NCI-H2081 (cell line): ENCODE measurements at places on chromosomes 4 and X.

DNA sequence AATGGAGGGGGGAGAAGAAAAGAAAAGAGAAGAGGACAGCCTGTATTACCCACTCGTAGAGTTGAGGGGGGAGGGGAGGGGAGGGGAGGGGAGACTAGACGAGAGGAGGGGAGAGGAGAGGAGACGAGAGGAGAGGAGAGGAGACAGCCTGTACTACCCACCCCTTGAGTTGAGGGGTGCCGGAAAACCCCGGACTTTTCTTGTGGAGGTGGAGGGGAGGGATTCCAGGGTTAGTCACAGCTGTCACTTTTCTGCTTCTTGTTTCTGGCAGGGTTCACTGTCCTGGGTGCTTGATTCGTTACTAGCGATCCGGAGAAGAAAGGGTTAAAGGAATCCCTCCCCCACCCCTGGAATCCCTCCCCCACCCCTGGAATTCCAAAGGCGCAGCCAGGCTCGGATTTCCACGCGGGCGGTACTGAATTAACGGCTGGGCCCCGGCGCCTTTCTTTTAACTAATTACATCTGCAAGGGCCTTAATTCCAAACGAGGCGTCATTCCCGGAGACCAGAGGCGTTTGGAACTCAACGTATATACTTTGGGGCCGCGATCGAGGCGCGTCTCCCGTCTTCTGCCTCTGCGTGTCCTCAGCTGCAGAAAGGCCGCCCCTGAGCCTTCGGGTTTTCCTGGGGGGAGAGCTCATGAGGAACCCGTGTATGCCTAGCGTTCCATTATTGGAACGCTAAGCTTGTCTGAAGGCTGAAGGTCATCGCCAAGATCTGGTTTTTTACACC lies 20.1 kb upstream of the CSF2RA start:
- no peak for DNase-seq

DNA sequence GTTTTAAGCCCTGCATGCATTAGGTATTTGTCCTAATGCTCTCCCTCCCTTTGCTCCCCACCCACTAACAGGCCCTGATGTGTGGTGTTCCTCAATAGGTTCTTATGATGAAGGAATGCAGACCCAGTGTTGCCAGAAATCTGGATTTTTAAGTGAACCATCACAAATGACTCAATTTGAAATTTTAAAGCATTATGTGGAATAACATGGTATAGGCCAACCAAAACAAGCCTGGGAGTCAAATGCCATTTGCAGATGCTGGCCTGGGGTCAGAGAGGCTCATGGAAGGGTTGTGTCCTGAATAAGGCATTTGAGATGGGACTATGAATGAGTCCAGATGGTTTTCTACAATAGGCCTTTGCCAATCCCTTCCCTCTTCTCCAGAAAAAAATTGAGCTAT lies 179.6 kb downstream of the SHROOM3 start:
- DNase-seq: no peak

- peak; percentile 28 for DNase-seq
Observed at GRCh38 chrX:110167952-110168451, 149.9 kb downstream of the AMMECR1 start.

DNA sequence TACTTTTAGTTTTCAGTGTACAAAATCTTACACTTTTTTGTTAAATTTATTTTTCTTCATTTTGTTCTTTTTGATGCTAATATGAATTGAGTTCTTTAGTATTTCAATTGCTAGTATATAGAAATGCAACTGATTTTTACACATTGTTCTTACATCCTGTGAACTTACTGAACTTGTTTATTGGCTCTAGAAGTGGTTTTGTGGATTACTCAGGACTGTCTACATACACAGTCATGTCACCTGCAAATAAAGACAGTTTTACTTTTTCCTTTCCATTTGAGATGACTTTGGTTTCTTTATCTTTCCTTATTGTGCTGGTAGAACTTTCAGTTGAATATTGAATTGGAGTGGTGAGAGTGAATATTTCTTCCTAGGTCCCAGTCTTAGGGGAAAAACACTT lies 40.8 kb upstream of the ANXA10 start:
- DNase-seq: no peak

GRCh38 chrX:109350551-109350950 lies 131.3 kb downstream of the GUCY2F start:
- no peak for DNase-seq

DNA sequence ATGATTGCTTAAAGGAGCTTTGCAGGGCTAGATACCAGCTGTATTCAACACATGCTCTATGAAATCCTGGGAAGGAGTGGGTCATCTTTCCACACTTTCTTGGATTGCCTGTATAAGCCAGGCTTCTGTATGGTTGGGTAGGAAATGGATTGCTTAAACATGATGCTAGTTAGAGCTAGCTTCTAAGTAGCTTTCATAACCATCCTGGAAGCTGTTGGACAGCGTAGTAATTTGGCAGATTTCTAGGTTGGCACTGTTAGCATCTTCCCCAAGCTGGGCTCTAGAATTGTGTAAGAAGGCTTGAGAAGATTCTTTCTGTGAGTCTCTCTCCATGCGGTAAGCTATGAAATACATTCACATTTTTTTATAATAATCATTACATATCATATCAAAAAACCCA lies 127.3 kb downstream of the LINC00632 start:
- no peak for DNase-seq

DNA sequence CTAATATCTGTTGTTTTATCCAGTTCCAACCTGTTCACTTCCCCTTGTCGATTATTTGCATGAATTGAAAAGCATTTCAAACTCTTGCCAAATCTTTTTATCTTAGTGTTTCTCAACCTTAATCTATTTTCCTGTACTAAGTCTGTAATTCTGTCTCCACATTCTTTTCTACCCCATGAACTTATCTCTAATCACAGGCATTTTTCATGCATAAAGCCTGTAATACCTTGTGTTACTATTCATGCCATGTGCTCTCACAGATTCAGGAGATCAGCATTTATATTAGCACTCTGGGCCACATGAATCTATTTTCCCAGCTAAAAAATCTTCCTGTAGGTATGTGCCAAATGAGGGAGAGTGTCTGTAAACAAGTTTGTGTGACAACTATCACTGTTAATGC lies 1360.9 kb downstream of the STIM2 start:
- no peak for DNase-seq

- no peak for DNase-seq
Observed at GRCh38 chr4:88398381-88398780, 19.7 kb downstream of the HERC6 start.

- DNase-seq: no peak
Observed at GRCh38 chr4:121030711-121031110, 41.6 kb downstream of the NDNF start.

GRCh38 chr4:52105276-52105675 lies 54.2 kb downstream of the SPATA18 start:
- no peak for DNase-seq

- DNase-seq: no peak
Observed at GRCh38 chr4:39620551-39621313, 17.9 kb downstream of the SMIM14 start.

GRCh38 chr4:48651914-48652313 lies 128.2 kb downstream of the FRYL start:
- no peak for DNase-seq

GRCh38 chrX:154918060-154918483 lies 31.9 kb downstream of the F8A1 start:
- DNase-seq: peak; percentile 36

GRCh38 chrX:101658661-101659491 lies 774 bp downstream of the ARMCX2 start:
- DNase-seq: peak; percentile 67

GRCh38 chrX:134692233-134692632 lies 34.0 kb upstream of the PLAC1 start:
- no peak for DNase-seq

GRCh38 chr4:8201321-8201781 lies 2.3 kb downstream of the SH3TC1 start:
- DNase-seq: no peak

DNA sequence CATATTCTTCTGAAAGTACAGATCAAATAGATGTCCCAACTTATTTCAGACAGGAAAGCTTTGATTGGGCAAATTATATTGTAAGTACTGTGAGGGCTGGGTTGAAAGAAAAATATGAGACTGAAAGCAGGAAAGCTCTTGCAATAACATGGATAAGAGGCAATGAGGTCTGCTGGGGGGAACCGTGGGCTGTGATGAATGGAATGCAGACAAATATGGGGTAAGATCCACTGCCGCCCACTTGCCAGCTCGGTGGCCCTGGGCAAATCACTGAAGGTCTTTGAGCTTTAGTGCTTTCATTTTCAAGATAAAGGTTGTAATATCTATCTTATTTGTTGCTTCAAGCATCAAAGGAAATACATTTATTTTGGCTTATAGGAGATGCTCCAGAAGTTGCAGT lies 51.0 kb downstream of the AGA start:
- no peak for DNase-seq

DNA sequence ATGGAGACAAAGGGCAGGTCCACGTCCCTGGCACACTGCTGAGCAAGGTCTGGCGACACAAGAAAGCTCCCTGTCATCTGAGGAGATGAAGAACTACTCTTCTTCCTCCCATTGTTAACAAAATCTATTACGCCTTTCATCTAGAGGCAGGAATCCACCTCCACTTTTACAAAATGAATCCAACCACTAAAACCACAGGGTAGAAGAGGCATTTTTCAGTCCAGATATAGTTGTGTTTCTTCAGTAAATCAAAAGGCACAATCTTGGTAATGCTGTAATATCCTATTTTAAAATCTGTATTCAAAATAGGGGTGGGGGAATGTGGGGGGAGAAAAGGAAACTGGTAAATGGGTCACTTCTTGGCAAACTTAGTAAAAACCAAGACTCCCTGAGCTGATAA lies 101.4 kb downstream of the CDS1 start:
- DNase-seq: no peak

DNA sequence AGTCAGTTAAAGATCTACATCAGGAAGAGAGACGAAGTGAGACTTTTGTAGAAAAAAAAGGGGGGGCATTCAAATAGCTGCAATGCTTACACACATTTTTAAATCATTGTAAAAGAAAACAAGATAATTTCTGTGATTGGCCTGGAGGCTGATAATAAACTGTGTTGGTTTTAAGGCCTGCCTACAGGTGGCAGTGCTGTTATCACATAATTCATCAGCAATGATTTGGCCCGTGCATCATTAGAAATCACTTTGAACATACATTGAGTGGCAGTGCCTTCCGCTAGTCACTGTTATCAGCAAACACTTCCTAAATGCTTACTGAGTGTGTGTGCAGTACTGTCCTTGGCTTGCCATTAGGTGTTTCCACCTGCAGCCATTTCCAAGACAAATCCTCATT lies 831.9 kb downstream of the TRIML1 start:
- no peak for DNase-seq

DNA sequence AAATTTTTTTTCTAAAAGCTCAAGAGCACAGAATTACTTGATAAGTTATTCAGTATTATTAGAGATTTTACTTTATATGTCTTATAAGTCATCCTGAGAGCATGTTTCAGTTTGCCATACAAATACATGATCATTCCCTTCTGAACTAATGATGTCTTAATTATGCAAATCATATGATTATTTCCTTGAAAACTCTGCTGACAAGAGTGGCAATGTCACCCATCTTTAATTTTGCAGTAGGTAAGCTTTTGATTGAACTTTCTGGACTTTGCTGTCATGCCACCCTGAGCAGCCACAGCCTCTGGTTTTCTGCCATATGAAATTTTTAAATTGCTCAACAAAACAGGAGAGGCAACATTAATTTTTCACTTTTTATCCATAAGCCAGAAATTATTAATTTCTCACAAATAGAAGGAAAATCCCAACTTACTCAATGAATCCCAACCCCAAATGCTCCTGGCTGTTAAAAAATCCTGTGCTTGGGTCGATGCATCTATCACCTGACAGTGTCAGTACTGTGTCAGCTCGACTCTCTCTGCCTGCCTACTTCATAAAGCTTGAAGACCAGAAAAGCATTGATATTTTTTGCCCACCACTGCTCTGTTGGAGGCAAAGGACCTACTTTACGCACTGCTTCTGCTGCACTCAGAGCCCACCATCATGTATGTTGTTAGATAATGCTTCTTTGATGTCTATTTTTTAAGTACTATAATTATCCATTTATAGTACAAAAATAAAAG lies 11.6 kb upstream of the HADH start:
- DNase-seq: no peak

DNA sequence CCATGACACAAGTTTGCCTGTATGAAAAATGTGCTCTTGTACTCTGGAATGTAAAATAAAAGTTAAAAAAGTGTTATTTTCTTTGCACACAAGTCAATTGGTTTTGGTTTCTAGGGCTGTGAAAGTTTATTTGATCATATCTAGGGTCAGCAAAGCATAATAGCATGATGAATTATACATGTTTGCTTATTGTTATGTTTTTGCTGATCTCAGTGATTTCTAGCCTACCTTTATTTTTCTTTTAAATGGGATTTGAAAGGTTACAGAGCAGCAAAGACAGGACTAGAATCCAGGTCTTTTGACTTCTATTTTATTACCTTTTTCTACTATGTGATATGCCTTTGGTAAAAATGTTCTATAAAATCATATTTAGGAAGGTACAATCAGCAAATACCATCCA lies 481.0 kb downstream of the PRR32 start:
- DNase-seq: no peak

DNA sequence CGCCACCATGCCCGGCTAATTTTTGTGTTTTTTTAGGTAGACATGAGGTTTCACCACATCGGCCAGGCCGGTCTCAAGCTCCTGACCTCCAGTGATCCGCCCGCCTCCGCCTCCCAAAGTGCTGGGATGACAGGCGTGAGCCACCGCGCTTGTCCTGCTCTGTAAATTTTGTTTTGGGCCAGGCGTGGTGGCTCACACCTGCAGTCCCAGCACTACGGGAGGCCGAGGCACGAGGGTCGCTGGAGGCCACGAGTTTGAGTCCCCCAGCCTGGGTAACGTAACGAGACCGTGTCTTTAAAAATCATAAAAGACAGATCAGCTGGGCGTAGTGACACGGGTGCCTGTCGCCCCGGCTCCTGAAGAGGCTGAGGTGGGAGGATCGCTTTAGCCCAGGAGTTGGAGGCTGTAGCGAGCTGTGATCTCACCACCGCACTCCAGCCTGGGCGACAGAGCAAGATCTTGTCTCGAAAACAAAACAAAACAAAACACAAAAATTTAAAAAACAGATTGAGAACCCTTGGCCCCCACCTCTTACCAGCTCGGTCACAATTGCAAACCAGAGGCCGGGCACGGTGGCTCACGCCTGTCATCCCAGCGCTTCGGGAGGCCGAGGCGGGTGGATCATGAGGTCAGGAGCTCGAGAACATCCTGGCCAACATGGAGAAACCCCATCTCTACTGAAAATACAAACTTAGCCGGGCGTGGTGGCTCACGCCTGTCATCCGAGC lies 34.0 kb upstream of the PPP2R3B start:
- no peak for DNase-seq

- DNase-seq: no peak
Observed at GRCh38 chr4:99610605-99611175, 36.1 kb downstream of the MTTP start.

GRCh38 chrX:106894392-106894909 lies 8.7 kb downstream of the RIPPLY1 start:
- peak; percentile 77 for DNase-seq

- no peak for DNase-seq
Observed at GRCh38 chr4:687048-687970, 1.6 kb downstream of the SLC49A3 start.

DNA sequence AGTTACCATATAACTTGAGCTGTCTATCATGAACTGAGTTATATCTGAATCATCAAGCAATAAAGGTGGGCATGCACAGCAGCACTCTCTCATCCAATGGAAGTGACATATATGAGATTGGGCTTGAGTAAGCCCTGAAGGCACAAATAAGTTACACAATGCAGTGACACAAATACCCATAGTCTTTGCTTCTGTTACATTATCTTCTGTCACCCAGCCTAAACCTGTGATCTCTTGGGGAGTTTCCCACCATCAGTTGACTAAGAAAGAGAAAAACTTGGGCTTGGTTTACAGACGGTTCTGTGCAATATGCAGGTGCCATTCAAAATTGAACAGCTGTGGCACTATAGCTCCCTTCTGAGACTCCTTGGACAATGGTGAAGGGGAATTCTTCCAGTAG lies 138.8 kb upstream of the IL15 start:
- DNase-seq: no peak
